CD4-positive, alpha-beta T cell (primary cell): ENCODE measurements at places on chromosomes 1 and 21. TPM values are rescaled to one million over a fixed set of nuclear protein-coding genes. Genes with fewer than 3 reads are reported as not detected.

Gene RHD
- total RNA-seq: not detected

Gene MAP3K7CL
- total RNA-seq: 4.6 TPM

Gene C1orf115
- 0.82 TPM for total RNA-seq

Gene DCLRE1B
- 6.4 TPM for total RNA-seq

Gene CROCC
- total RNA-seq: 49.7 TPM

Gene OVAAL
- not detected for total RNA-seq
